ENCODE measurements at places on chromosomes 5 and 9.
A peak's percentile ranks its signal among the peaks of the same experiment; 100 is the strongest.

GRCh38 chr9:100426189-100426529 is 784 bp upstream of the MSANTD3 start:
- DNase-seq = no peak

DNA sequence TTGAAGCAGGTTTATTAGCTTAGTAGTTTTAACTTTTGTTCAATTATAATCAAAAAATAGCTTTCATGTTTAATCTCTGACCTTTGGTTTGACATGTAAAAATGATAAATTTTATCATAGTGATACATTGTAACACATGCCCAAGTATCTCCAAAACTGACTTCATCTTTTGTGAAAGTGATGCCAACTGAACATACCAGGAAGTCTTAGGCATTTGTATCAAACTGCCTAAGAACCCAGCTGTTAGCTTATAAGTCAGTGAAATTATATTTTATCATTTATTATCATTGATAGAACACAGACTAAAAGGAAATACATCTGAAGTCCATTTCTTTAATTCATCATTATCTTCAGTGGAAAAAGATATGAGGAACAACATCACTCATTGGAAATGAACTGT is 39.1 kb downstream of the NIPBL start:
- no peak for DNase-seq

- peak; percentile 9 for DNase-seq
Measured at GRCh38 chr5:36363744-36364143, 62.0 kb upstream of the RANBP3L start.

DNA sequence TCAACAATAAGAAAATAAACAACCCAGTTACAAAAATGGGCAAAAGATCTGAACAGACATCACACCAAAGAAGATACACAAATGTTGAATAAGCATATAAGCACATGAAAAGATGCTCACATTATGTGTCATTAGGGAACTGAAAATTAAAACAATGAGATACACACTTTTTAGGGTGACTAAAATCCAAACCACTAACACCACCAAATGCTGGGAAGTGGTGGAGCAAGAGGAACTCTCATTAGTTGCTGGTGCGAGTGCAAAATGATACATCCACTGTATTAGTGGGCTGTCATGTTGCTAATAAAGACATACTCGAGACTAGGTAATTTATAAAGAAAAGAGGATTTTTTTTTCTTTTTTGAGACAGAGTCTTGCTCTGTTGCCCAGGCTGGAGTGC is 329.1 kb downstream of the TMEM38B start:
- peak; percentile 3 for DNase-seq

DNA sequence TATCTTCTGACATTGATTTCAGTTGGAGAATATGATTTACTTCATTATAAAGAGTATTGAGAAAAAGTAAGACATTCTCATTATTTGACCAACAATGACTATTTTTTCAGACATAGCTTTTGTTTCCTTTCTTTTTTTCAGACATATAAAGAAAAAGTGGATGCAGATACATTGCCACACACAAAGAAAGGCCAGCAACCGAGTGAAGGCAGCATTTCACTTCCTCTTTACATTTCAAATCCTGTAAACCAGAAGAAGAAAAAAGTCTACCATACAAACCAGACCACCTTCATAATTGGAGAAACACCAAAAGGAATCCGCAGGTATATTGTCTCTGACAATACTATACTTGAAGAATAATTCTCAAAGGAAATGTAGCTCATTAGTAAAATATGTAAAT is 128.9 kb downstream of the ERCC6L2 start:
- no peak for DNase-seq

DNA sequence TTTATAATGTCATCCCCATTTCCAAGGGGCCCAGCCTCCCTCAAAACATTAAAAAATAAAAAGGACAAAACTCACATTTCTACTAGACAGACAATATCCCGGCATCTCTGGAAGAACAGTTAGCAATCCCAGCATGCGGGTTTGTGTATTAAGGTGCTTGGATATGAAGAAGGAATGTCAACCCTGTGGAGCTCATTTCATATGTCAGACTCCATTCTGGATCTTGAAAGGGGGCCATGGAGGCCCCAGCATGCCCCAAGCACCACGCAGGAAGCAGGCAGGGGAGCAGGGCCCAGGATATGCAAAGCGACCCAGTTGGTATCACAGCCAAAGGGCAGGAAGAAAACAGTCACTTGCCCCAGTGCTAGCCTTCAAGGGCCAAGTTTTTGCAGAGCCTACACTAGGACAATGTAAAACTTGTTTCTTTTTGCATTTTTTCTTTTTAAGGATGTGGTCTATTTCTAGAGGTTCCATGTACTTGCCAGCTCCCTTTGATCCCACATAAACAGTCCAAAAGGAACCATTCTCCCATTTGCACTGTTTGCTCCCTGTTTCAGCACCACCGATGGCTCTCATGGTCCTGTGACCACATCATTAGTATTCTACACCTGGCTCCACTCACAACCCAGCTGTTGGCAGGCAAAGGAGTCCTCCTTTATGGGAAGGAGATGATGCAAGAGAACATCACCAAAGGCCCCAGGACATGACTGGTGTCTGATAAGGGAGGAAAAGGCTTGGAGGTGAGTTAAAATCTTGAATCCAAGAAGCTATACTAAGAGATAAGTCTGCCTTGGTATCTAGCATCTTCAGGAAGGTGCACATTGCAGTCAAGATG is 58.3 kb downstream of the FGF1 start:
- DNase-seq = no peak

DNA sequence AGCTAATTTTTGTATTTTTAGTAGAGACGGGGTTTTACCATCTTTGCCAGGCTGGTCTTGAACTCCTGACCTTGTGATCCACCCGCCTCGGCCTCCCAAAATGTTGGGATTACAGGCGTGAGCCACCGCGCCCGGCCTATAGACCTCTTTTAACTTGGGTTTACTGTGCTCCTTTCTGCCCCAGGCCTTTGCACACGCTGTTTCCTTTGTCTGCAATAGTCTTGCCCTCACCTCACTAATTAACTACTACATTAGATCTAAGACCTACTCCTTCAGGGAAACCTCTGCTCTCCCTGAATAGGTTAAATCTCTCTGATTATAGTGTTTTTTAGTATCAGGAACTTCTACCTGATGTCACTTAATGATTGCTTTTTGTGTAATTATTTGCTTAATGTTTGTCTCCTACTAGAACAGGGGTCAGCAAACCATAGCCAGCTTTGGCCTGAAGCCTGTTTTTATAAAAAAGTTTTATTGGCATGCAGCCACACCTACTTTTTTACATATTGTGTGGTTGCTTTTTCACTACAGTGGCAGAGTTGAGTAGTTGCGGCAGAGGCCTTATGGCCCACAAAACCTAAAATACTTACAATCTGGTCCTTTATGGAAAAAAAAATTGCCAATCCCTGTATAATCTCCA is 31.2 kb upstream of the TLE1 start:
- no peak for DNase-seq

DNA sequence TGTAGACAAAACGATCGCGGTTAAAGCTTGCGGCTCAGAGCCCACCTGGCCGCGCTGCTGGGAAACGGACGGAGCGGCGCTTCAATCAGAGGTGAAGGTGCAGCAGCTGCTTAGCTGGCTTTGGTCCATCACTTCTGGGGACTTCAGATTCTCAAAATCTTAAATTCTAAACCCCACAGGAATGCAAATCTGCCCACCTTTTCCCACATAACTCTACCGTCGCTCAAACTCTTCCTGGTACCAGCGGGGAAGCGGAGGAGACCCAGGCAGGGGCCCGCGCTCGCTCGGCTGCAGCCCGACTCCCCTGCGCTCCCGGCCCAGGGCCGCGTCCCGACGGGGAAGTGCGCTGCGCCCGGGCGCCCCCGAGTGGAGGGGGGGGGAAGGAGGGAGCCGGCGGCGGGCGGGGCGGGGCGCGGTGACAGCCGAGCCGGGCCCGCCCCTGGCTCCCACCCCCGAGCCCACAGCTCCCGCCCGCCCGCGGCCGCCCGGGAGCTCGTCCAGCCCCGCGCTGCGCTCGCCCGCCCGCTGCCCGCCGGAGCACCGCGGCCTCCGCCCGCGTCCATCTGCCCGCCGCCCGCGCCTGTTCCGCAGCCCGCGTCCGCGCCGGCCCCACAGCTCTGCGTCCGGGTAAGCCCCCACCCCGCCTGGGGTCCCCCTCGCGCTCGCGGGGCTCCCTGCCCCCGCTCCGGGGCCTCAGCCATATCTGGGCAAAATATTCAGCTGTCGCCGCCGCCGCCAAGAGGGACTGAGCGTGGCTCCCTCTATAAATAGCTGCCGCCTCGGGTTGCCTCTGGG is at the start of gene TMOD1:
Gene TMOD1 (plus strand): TSS at position 490 of the 795 bp plus-strand sequence. CDS start 22,523 bp downstream, outside the sequence.
- peak; percentile 78 for DNase-seq

DNA sequence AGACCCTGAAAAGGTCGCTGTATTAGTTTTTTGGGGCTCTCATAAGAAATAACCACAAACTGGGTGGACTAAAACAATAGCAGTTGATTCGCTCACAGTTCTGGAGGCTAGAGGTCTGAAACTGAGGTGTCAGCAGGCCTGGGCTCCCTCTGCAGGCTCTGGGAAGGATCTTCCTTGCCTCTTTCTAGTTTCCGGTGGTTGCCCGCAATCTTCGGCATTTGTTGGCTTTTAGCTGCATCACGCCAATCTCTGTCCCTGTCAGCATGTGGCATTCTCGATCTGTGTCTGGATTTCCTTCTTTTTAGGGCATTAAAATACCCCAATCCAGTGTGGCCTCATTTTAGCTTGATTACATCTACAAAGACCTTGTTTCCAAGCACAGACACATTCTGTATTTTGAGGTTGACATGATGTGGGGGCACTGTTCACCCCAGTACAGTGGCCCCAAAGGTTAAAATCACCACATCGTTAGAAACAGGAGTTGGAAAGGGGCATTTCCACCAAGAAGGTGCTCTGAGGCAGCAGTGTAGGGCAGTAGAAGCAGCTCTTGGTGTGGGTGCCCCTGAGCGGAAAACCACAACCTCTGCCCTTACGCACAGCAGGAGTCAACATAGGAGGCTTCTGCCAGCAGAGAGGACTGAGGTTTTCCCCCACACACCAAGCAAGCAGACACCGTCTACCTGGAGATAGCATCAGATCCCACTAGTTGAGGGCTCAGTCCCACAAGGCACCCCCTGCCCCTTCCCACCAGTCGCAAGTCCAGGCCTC is 13.5 kb downstream of the ZNF79 start:
- DNase-seq = no peak

- DNase-seq = no peak
Measured at GRCh38 chr5:67297376-67297775, 100.8 kb upstream of the CD180 start.

GRCh38 chr9:95954940-95955339 is 79.4 kb downstream of the ERCC6L2 start:
- DNase-seq = no peak

DNA sequence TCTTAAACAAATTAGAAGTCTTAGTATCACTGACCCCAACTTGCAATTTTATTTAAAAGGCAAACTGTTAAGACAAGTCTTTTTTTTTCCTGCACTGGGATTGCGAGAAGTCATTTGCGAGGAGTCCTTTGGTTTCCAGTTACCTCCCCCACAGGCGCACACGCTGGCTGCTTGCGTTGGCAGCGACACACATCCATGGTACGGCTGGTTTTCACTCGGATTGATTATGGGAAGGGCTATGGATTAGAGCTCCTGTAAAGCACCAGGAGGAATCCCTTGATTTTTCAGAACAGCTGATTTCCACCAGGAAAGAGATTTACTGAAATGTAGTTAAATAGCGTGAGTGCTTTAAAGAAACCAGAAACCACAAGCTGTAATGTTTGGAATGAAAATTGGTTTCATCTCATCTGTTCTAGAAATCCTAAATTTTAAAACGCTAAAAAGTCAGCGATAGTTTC is 737 bp downstream of the SLC1A3 start:
- peak; percentile 69 for DNase-seq

DNA sequence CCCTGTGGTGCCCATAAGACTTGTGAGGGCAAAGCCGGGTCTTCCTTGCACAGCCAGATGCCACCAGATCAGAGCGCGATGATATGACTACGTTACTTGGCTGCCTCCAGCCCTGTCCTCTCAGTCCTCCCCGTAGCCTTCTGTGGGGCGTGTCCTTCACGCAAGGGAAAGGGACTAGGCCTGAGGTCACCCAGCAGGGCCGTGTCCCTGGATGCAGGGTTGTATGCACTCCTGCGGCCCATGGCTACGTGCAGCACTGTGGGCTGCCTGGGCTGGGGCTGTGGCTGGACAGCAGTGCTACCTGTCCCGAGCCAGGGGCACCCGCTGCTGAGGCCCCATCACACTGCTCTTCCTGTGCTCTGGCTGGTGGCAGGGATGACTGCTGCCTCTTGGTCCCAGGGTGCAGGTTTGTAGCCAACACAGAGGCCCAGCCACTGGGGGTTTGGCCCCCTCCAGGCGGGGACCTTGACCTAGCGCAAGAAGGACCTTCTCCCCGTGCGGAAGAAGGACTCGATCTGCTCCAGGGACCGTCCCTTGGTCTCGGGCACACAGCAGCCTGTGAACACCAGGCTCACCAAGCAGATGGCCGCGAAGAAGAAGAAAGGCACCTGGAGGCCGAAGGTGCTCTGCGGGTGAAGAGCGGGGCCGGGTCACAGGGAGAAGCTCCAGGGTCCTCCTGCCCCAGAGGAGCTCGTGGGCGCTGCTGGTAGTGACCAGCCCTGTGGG is 7.2 kb downstream of the SLC2A6 start:
- no peak for DNase-seq

GRCh38 chr5:112127861-112128260 is 291.2 kb downstream of the EPB41L4A start:
- no peak for DNase-seq

DNA sequence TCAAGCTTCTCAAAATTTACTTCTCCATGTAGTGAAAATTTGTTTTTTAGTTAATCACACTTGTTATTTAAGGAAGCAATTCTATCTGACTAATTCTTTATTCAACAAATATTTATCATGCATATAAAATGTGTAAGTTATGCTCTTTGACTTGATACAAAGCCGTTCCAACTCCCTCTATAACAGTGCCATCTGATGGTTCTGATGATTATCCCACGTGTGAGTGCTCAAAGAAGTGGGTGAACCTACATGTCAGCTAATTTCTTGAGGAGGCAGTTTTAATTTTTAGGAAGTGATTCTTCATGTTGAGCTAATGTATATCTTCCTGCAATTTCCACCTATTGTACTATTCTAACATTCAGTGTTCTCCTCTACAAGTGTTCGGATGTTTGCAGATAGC is 88.8 kb upstream of the BRINP1 start:
- no peak for DNase-seq

GRCh38 chr9:126829035-126829434 is 24.2 kb downstream of the ZBTB43 start:
- DNase-seq = no peak

GRCh38 chr5:91494447-91494996 is 111.4 kb upstream of the ARRDC3 start:
- DNase-seq = peak; percentile 44

- peak; percentile 9 for DNase-seq
Measured at GRCh38 chr5:72280581-72281069, 39.4 kb downstream of the MRPS27 start.

- no peak for DNase-seq
Measured at GRCh38 chr5:123875561-123876275, 363.7 kb downstream of the CSNK1G3 start.

GRCh38 chr9:77005216-77005615 is 14.2 kb upstream of the FOXB2 start:
- no peak for DNase-seq

DNA sequence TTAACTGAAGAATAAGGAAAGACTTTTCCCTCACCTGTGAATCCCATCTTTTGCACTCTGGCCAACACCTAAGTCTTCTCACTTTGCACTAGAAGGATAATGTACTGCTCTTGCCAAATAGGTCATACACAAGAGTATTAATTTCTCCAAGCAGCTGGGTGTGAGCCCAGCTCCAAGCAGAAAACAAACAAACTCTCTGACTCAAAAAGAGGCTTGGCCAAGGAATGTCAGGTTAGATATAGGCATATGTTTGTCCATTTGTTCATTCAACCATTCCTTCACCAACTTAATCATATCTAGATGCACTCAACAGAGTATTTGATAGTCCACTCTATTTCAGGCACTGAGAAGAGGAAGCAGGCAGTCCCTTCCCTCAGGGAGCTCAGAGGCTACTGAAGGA is 84.4 kb downstream of the HTR4 start:
- no peak for DNase-seq
